Stimulated activated naive CD8-positive, alpha-beta T cell treated with anti-CD3 and anti-CD28 coated beads, Interleukin-15, amount 100 ng/mL, for 72 hours (primary cell): ENCODE measurements at places on chromosomes 3 and 15.

- DNase-seq: no peak
These were observed 515.1 kb downstream of the GABRG3 start for GRCh38 chr15:27486051-27486450.

- no peak for DNase-seq
These were observed 698 bp downstream of the MELTF start for GRCh38 chr3:197028728-197029510.

- DNase-seq: no peak
These were observed 220.0 kb upstream of the MLF1 start for GRCh38 chr3:158350971-158351370.

GRCh38 chr15:73677146-73677607 lies 7.0 kb upstream of the CD276 start:
- DNase-seq: peak; percentile 41

- no peak for DNase-seq
These were observed 194.6 kb downstream of the THRB start for GRCh38 chr3:24299806-24300626.

- peak; percentile 70 for DNase-seq
These were observed 2.6 kb downstream of the CCDC9B start for GRCh38 chr15:40338041-40338657.

DNA sequence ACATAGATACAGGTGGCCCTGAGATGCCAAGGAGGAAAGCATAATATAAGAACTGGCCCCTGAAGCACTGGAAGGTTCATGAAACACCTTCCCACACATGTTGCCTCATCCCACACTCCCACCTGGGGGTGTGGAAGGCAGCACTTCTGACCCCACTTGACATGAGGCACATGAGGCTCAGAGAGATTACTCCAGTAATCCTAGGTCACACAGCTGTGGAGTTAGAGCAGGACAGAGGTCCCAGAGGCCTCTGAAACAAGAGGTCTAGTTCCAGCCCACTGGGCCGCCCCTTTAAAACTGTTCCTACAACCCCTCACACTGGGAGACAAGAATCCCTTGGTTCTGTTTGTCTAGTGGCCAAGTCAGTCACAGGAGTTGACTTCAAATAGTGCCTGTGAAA lies 7.2 kb downstream of the SSUH2 start:
- no peak for DNase-seq
